ENCODE measurements at places on chromosomes 6 and 20.

GRCh38 chr6:36642913-36643817 is 35.3 kb upstream of the CDKN1A start:
- no peak for DNase-seq

GRCh38 chr6:44020148-44020547 is 107.1 kb downstream of the MRPL14 start:
- no peak for DNase-seq

GRCh38 chr6:36243562-36244212 is 26.2 kb upstream of the PNPLA1 start:
- DNase-seq = no peak

GRCh38 chr20:11700831-11701230 is 216.9 kb upstream of the BTBD3 start:
- DNase-seq = peak; percentile 30

GRCh38 chr6:16904957-16905356 is 143.7 kb upstream of the ATXN1 start:
- DNase-seq = no peak

DNA sequence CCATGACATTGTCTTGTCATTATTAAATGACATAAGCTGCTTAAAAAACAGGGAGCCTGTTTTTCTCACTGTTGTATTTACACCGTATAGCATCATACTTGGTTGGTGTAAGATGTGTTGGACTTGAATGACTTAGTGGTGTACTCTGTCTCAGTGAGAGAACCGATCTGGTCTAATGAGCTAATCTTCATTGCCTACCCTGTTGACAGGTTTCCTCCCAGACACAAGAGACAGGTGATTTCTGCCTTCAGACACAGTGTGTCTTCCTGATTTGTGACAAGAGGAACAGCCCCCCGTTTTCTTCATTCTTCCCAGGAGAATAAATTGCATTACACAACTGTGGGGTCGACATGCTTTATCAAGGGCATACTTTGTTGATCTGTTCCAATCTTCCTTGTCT is 137.2 kb upstream of the ID4 start:
- DNase-seq = no peak

GRCh38 chr20:31992086-31992485 is 18.2 kb upstream of the CCM2L start:
- no peak for DNase-seq

GRCh38 chr6:154167126-154167525 is 128.1 kb downstream of the OPRM1 start:
- peak; percentile 27 for DNase-seq

DNA sequence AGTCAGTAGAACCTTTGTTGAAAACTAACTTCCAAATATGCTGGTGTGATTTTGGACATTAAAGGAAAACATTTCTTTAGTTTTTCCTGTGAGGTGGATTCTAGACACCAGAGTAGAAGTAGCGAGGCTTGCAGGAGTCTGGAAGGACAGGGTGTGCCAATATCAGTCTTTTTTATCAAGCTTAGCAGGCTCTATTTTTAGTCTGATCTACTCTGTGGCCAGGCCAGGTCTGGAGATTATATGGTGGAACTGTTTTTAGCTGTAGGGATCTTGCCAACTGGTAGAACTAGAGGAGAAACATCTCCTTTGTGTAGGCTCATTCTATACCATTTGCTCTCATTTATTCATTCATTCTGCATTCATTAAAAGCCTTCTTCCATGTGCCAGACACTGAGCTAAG is 42.7 kb downstream of the LRP11 start:
- DNase-seq = peak; percentile 24

- DNase-seq = no peak
Measured at GRCh38 chr6:104010897-104011296, 848.8 kb downstream of the HACE1 start.

GRCh38 chr20:11219192-11219591 is 545.4 kb upstream of the JAG1 start:
- no peak for DNase-seq

DNA sequence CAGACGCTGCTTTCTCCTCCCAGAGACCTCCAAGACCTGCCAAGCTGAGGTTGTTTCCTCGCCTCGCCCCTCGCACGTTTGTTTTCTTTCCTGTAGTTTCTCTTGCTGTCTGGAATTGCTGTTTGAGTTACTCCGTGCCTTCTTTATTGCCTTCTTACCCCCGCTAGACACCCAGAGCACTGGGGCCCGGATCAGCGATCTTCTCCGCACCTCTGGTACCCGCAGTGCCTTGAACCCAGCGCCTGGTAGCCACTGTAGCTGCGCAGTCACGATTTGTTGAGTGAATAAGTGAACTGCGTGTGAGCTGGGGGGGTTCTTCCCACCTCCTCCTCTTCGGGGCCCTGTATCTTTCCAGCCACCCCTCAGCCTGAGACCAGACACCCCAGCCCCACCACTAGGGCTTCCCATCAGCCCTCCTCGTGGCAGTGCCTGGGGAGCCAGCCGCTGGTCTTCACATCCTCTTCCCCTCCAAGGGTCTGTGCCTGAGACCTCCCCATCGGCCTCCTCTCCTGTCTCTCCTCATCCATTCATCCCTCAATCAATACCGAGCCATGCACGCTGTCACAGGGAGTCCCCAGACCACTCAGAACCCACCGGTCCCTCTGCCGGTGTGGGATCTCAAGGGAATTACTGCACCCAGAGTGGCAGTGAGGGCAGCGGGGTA is 849 bp upstream of the BMP7 start:
- no peak for DNase-seq

DNA sequence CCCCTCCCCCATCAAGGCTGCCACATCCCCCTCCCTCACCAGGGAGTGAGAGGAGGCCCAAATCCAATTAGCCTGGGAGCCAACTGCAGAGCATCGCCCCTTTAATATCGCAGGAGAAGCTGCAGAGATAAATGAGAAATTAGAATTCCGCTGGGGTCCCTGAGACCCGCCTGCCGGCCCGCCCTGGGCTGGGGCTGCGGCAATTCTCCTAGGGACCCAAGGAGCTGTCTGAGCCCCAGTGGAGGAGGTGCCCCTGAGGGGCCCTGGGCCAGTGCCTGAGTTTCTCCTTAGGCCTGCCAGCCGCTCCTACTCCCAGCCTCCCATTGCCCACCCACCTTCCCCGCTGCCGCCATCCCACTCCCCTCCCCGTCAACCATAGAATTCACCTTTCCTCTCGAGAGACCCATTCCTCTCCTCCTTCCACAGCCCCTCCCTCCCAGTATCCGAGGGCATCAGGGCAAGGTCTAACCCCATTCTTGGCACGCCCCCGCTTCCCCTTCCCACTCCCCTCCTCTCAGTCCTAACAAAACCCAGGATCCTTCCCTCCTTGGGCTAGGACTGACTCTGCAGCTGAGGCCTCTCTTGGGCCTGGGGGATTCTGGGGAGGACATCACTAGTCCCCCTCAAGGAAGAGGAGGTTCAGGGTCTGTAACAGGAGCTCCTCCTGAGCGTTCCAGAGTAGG is 20.0 kb upstream of the CDH22 start:
- no peak for DNase-seq

DNA sequence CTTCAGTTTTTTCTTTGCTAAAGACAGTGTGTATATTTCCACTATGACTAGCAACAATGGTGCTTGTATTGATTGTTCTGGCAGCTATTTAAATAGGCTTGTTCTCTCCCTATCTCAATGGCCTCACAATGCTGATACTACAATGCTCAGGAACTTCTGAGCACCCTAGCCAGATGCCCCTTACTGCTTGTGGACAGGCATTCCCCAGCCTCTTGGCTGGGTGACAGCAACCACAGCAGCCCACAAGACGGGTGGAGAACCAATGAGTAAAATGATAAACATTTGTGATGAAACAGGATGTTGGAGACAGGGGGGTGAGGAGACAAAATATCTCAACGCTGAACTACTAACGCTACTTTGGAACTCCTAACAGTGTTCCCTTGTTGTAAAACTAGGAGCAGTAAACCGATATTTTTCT is 42.3 kb downstream of the HIVEP2 start:
- peak; percentile 96 for DNase-seq

DNA sequence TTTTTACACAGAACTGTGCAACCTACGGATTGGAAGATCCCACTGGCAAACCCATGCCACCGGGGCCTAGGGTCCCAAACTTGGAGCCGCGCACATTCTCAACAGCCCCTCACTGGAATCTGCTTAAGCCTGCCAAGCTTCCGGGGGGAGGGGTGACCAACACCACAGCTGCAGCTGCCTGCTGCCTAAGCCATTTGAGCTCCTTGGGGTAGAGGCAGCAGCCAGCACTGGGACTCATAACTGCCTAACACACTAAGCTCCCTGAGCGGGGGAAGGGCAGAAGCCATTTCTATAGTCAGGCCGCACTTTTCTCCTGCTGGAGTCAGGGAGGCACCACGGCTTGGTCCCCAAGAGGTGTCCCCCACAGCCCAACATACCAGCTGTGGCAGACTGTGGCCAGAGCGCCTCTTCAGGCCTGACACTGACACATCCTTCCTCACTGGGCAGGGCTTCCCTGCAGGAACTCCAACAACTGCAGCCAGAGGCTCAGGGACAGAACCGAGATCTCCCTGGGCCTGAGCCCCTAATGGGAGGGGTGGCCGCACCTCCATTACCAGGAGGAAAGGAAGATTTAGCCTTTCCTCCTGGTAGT is 270.3 kb upstream of the ECI2 start:
- no peak for DNase-seq

DNA sequence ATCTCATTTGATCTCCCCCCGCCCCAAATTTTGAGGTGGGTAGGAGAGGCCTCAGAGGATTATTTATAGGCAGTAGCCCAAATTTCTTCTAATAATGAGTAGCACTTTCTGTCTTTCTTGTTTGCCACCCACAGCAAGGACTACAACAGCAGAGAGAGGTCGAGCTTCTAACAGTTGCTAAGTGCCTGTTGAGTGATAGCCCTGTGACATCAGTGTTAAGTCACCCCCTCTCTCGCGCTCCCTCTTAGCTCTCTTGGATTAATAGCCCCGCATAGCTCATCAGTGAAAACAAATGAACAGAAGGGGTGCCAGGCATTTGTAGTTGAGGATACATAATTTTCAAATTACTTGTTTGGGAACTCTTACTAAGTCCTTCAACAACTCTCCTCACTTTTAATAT is 3.5 kb downstream of the ANKRD60 start:
- DNase-seq = no peak

DNA sequence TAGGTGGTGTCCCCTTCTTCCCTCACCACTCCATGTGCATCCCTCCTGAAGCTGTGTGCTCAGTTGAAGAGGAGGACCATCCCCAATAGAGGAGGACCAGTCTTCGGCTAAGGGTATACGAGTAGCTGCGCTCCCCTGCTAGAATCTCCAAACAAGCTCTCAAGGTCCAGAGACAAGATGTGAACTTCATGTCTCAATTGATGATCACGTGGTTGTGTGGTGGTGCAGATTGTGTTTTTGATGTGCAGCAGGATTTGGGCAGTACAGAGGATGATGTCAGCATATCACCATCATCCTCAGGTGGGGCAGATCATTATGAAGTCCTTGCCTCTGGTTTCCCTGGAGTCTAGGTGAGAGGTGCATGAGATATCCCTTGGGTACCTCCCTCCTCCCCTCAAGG is 20.0 kb upstream of the DDR1 start:
- DNase-seq = no peak

- DNase-seq = no peak
Measured at GRCh38 chr20:60362531-60362930, 404.3 kb downstream of the CDH26 start.

GRCh38 chr6:127460465-127460864 is 1.3 kb upstream of the KIAA0408 start:
- DNase-seq = peak; percentile 78

DNA sequence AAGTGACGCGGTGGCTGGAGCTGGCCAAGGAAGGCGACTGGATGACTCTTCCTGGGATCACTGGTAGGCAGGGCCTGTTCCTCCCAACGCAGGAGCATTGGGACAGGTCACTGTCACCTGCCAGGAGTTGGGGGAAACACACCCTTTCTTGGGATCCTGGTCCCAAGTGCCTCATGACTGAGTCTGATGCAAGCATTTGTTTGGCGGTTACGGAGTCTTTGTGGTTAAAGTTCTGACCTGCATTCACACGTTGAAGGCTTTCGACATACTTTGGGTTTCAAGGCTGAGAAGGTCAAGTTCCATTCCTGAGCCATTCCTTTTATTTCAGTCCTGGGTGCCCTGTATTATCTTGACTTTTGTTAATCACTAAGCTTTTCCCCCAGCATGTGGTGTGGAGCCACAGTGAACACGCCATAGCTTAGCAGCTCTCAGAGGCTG is 6.0 kb downstream of the PNLDC1 start:
- peak; percentile 52 for DNase-seq

DNA sequence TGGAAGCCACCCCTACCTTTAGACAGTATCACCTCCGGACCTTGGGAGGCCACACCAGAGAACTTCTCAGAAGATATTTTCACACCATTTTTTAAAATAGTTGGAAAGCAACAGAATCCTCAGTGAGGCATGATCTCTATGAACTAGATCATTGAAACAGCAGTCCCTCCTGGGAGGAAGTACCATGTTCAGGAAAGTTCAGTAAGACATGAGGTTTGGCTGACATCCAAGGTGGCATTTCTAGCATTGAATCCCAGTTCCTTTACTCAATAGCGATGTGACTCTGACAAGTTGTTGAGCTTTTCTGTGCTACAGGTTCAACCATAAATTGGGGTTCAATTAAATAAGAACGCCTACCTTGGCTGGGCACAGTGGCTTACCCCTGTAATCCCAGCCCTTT is 169.0 kb downstream of the TBC1D7 start:
- DNase-seq = peak; percentile 71

GRCh38 chr6:84243240-84243639 is 15.8 kb upstream of the CEP162 start:
- no peak for DNase-seq

GRCh38 chr6:153989989-153990388 is 49.1 kb upstream of the OPRM1 start:
- no peak for DNase-seq

- peak; percentile 67 for DNase-seq
Measured at GRCh38 chr6:70166088-70166958, 136.6 kb downstream of the COL9A1 start.

DNA sequence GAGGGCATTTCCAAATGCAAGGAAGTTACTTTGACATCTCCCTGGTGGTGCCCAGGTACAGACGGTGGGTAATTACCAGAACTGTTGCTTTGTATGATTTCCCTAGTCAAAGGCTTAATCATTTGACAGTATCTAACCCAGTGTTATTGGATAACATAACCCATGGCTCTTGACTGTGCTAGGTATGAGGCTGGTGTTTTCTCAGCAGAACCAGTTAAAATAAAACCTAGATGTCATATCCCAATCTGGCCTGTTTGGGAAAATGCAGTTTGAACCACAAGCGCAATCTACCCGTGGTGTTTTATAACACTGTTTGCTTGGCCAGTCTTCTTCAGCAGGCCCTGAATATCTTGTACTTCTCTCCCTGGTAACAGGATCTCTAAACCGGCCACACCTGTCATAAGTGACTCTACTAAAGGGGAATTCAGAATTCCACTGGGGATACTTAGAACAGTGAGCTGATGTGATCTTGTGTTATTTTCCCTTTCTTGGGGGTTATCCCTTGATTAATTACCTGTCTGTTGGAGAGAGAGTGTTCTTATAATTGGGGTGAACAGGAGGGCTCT is 32.8 kb downstream of the PPP1R14C start:
- DNase-seq = no peak

DNA sequence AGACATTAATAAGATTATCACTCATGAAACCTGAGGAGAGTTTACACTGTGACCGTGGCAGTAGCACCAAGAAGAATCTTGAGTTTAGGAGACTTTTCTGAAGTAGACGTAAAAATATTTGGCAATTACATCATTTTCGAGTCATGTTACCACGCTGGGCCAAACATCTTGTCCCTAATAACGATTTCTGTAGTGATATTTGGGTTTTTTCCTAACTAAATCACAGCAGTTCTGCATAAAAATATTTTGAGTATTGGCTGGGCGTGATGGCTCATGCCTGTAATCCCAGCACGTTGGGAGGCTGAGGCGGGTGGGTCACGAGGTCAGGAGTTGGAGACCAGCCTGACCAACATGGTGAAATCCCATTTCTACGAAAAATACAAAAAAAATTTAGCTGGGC is 262.4 kb downstream of the PHF3 start:
- no peak for DNase-seq

GRCh38 chr6:119240257-119241110 is 109.1 kb downstream of the MAN1A1 start:
- no peak for DNase-seq

Measured in hematopoietic multipotent progenitor cell treated with erythropoietin and hydrocortisone succinate and interleukin-3 and kit ligand, for 4 days (in vitro differentiated cells).